Prostate gland (tissue), 2 donors: ENCODE measurements at places on chromosomes 1 and 21.

DNA sequence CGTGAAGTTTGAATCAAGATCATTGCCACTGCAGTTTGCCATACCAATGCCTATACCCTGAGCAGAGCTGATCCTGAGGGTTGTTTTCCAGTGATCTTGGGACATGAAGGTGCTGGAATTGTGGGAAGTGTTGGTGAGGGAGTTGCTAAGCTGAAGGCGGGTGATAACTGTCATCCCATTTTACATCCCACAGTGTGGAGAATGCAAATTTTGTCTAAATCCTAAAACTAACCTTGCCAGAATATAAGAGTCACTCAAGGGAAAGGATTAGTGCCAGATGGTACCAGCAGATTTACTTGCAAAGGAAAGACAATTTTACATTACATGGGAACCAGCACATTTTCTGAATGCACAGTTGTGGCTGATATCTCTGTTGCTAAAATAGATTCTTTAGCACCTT lies 78.6 kb downstream of the FMN2 start:
- DNase-seq = no peak

GRCh38 chr21:38505654-38506523 lies 7.6 kb upstream of the ERG start:
- DNase-seq = peak; percentile 57

GRCh38 chr1:11560061-11560460 lies 81.1 kb downstream of the DISP3 start:
- no peak for DNase-seq

- DNase-seq = no peak
Observed at GRCh38 chr1:97740891-97741290, 179.9 kb downstream of the DPYD start.

GRCh38 chr1:26824731-26825130 lies 1.8 kb upstream of the ZDHHC18 start:
- peak; percentile 52 for DNase-seq

GRCh38 chr1:235843461-235843961 lies 23.2 kb downstream of the LYST start:
- no peak for DNase-seq

DNA sequence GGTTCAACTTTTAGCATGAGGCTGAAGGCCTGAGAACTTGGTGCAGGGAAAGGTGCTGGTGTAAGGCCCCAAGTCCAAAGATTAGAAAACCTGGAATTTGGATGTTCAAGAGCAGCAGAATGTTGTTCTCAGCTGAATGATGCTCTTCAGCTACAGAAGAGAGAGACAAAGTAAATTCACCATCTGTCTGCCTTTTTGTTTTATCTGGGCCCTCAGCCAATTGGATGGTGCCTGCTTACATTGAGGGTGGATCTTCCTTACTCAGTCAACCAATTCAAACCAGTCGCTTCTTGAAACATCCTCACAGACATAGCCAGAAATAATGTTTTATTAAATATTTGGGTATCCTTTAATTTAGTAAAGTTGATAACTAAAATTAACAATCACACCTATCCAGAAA lies 748.2 kb upstream of the ADAMTS5 start:
- DNase-seq = no peak

DNA sequence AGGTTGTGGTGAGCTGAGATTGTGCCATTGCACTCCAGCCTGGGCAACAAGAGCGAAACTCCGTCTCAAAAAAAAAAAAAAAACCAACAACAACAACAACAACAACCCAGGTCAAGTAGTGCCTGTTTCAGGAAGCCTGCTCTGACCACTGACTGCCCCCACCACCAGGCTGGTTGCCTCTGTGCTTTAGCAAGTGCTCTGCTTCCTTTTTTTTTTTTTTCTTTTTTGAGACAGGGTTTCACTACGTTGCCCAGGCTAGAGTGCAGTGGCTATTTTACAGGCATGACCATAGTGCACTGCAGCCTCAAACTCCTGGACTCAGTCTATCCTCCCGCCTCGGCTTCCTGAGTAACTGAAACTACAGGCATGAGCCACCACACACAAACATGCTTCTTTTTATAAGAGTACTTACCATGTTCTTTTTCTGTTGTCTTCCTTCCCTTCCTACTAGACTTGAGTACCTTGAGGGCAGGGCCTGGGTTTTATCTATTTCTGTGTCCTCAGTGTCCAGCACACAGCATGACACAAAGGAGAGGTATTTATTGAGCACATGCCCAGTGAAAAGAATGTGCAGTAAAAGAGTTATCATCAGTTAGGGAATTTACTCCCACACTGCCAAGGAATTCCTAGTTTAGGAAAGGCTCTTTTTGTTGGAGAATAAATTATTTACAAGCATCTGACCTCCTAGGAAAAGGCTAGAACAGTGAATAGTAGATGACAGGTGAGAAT lies 9.9 kb upstream of the COA7 start:
- DNase-seq = no peak

GRCh38 chr1:51853360-51853759 lies 25.2 kb downstream of the NRDC start:
- no peak for DNase-seq

- DNase-seq = peak; percentile 70
Observed at GRCh38 chr1:88060750-88061491, 623.2 kb upstream of the PKN2 start.

- DNase-seq = no peak
Observed at GRCh38 chr1:9010781-9011323, 15.4 kb downstream of the SLC2A7 start.

- no peak for DNase-seq
Observed at GRCh38 chr1:58310881-58311280, 235.6 kb downstream of the OMA1 start.

GRCh38 chr1:30853350-30853749 lies 55.2 kb downstream of the SDC3 start:
- no peak for DNase-seq

DNA sequence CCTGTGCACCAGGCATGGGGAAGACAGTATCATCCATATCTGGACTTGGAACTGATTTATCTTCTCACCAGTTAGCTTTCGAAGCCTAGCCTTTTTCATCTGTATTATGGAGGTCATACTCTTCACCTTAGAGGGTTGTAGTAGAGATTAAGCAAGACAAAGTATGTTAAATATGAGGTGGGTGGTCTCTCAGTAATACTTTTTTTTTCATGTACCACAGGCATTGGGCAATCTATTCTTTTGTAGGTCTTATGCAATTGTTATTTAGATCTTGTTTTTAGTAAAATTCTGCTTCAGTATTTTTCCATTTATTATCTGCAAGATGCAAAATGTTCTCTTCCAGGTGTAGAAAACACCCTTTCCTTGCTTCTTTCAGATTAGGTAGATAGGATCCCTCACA lies 35.2 kb upstream of the OR2B11 start:
- no peak for DNase-seq

DNA sequence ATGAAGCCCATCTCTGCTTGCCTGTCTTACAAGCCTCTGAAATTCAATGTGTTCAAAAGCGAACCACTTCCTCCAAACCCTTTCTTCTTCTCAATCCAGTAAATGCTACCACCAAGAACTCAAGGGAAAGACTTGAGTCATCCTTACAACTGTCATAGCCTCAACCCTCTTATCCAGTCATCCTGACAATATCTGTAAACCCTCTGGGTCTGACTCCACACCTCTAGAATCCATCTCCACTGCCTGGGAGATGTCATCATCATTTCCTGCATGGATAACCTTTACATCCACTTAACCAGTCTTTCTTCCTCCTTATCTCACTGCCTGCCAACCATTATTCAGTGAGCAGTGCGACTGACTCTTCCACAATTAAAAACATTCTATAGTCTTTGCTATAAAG lies 441.1 kb downstream of the SETD4 start:
- DNase-seq = no peak

GRCh38 chr1:165424454-165425216 lies 20.3 kb downstream of the RXRG start:
- DNase-seq = no peak

DNA sequence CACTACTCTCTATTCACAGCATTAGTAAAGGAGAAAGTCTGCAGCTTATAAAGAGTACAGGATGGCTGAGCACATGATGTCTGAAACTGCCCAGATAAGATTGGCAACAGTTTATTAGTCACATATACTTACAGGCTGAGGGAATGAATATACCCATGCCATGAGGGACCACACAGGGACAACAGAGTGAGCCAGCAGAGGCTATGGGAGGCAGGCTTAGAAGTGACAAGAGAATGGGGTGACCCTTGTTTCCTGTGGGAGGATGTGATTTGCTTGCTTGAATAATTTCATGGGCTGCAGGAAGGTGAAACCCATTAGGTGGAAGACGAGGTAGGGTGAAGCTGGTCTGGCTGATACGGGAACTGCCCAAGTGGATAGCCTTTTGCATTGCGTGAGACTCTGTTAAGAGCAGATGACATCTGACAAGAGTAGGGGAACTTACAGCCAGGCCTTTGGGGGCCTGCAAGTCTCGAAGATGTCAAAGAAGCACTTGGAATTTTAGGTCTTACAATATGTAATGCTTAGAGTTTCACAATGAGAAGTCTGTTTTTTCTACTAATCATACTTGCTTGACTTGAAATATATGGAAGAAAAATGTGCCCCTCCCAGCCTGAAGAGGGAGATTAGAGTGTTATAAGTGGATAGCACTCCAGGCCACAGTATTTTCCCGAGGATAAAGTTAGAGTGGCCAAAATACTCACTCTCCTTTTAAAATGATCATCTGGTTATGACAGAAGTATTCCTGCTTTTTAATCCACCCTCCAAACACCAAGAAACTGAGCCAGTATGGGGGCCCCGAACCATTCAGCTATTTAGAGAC lies 34.6 kb upstream of the TNFSF4 start:
- no peak for DNase-seq

DNA sequence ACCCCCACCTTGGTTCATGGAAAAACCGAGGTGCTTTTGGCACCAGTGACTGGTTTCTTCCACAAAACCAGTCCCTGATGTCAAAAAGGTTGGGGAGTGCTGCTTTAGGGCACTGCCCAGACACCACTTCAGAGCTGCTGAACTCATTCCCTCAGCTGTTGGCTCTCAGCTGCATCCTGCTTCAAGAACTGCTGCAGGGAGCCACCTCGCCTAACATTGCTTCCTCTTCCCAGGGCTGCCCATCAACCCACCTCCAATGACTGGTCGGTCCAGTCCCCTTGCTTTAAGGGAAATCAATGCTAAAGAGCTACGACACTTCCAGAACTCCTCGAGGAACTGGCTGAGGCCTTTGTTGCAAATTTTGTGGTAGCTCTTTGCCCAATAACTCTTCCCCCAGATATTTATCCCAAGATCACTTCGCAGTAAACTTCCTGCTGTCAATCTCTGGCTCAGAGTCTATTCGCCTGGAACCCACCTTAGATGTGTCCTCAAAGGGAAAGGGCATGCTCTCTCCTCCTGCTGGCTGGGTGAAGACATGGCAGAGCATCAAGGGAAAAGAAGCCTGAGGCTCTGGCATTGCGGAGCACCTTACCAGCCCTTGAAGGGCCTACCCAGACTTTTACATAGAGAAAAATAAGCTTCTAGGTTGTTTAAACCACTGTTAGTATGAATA lies 29.0 kb downstream of the C1orf52 start:
- DNase-seq = no peak

- DNase-seq = peak; percentile 5
Observed at GRCh38 chr1:203512848-203513584, 19.1 kb downstream of the OPTC start.

- no peak for DNase-seq
Observed at GRCh38 chr1:152328801-152329391, 3.9 kb upstream of the FLG start.

DNA sequence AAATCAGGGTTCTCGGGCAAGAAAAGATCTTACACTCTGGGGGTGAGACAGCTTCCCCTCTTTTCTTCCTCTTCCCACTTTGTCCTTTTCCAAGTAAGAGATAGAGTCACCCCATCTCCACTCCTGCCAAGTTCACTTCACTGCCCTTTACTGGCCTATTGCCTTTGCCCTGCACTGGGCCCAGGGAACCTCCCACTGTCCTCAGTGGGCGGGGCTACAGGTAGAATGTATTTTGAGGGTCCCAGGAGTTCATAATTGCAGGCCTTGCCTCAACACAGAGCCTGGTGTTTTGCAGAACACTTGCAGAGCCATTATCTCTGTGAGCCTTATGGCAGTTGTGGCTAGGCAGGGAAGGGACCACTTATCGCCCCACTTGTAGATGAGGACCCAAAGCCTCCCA lies 3.3 kb downstream of the AMPD2 start:
- no peak for DNase-seq

DNA sequence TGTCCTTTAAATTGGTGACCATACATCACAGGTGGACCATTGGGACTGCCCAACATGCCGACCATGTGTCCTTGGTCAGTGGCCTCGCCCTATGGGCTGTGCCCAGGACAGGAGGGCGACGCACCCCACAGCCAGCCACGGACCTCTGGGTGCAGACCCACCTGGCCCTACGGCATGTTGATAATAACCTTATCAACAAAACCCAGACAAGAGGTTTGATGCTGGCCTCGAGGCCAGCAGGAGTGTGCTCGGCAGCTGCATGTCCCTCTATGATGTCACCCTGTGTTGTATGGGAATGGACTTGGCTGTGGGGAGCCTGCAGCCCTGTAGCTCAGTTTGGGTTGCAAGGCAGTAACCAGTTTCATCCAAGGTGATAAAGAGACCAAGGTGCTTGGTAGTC lies 32.1 kb downstream of the SLC37A1 start:
- no peak for DNase-seq

DNA sequence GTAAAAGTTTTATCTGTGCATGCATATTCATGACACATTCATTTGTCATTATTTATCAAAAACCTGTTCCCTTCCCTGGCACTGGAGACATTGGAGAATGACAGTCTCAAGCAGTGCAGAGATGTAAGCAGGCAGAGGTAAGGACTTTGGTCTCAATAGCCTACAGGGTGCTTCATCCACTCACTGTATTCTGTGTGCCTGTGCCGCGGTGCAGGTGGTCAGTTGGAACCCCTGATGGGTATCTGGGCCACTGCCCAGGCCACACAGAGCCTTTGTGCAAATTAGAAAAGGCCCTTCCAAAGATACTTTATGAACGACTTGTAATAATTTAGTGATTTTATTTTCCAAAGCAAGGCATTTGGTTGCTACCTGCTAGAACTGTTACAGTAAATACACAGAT lies 44.0 kb downstream of the CDC42 start:
- DNase-seq = no peak

GRCh38 chr1:11838349-11839272 lies 9.0 kb downstream of the NPPA start:
- DNase-seq = peak; percentile 56

DNA sequence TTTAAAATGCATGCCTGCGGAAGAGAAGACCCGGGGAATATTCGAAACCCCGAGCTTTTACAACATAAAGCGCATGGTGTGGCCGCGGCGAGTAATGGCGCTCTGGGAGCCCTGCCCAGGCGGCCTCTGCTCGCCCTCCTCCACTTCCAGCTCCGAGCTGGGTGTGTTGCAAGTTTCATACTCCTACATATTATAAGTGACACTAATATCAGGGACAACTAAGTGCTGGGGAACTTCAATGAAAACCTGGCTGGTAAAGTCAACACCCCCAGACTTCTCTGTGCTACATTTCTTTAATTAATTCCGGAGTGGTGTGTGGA lies 11.8 kb downstream of the SIM2 start:
- no peak for DNase-seq

- no peak for DNase-seq
Observed at GRCh38 chr1:230594214-230594773, 48.0 kb upstream of the COG2 start.
